Endothelial cell (in vitro differentiated cells): ENCODE measurements at places on chromosomes 6 and 20.
A peak's percentile ranks its signal among the peaks of the same experiment; 100 is the strongest.

- DNase-seq, result no peak
These were observed 14.6 kb downstream of the SYNJ2 start for GRCh38 chr6:157996201-157996712.

DNA sequence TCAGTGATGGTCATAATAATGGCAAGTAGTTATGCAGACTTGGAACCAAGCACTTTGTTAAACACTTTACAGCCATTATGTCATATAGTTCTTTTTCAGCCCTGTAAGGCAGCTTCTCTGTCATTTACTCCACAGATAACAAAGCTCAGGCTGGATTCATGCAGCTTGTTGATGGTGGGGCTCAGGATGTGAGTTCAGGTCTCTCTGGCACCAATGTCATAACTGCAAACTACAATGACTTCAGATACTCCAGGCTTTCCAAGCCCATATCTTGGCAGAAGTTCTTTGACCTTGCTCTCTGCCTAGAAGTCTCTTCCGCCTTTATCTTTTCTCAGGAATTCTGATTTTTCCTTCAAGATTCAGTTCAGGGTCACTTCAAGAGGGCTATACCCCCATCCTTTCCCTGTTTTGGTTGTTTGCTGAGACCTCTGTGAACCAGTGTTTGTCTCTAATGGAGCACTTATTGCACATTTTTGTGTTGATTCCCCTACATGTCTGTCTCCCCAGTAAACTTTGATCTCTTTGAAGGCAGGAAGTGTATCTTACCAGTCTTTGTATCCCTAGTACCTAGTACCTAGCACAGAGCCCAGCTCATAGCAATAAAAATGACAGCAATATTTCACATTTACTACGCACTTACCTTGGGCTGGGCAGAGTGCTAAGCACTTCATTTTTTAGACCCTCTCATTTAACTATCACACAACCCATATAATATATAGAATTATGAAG lies 19.7 kb upstream of the EFHC1 start:
- DNase-seq, result no peak

- DNase-seq, result no peak
These were observed 9.8 kb downstream of the ADRM1 start for GRCh38 chr20:62312662-62312977.

DNA sequence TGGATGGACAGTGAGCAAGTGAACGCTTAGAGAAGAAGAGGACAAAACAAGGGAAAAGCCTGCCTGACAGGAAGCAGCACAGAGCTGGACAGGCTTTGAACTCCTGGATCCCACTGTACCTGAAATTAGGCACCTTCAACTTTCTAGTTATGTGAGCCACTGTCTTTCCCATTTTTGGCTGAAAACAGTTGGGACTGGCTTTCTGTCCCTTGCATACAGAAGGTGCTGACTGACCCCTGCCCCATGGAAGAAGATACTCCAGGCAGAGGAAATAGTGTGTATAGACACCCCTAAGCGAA lies 122.8 kb downstream of the CEBPB start:
- DNase-seq, result no peak

DNA sequence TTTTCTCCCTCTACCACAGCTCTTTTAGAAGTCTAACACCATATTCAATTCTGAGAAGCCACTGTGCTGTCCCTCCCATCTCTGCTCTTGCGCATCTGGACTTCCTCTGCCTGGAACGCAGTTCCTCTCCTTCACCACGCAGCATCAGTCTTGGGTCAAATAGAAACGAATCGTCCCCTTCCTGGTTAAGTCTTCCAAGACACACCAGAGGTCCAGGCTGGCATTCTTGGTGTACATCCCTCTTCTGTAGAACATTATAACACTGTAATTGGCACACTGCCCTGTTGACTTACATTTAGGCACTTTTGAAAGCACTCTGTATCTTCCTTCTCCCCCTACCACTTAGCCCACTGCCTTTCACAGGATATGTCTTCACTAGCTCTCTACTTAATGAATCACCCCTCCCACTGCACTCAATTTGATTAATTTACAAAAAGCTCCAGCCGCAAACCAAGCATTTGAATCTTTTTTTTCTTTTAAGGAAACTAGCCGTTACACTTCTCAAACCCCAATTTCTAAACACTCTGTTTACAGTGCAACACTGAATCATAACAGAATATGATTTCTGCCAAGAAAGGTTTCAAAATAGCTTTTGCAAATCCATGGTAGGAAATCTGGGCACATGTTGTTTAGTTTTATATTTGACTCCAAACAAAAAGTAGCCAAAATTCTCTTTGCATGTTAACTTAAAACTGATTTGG lies 140.8 kb upstream of the CARMIL1 start:
- DNase-seq, result no peak

- no peak for DNase-seq
These were observed 38.3 kb upstream of the LTV1 start for GRCh38 chr6:143804835-143805239.

DNA sequence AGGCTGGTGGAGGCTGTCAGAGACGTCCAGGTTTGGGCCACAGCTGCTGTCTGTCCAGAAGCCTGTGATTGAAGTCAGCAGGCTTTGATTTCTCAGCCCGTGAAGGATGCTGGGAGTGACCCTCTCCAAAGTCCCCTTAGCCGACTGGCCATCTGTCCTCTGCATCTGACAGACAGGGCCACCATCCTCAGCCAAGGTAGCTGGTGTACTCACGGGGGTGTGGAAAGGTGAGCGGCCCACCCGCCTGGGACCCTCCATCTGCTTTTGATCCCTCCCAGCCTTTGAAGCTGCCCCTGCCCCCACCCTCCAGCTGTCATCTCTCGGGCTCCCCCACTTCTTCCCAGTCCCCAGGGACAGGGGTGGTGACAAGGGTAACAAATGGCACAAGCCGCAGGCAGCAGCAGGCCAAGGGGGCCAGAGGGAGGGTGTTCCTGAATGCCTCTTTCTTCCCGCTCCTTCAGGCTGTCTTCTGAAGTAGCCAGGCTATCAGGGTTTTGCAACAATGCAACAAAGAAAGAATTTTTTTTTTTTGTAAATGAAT lies 84.4 kb downstream of the EYA2 start:
- no peak for DNase-seq

DNA sequence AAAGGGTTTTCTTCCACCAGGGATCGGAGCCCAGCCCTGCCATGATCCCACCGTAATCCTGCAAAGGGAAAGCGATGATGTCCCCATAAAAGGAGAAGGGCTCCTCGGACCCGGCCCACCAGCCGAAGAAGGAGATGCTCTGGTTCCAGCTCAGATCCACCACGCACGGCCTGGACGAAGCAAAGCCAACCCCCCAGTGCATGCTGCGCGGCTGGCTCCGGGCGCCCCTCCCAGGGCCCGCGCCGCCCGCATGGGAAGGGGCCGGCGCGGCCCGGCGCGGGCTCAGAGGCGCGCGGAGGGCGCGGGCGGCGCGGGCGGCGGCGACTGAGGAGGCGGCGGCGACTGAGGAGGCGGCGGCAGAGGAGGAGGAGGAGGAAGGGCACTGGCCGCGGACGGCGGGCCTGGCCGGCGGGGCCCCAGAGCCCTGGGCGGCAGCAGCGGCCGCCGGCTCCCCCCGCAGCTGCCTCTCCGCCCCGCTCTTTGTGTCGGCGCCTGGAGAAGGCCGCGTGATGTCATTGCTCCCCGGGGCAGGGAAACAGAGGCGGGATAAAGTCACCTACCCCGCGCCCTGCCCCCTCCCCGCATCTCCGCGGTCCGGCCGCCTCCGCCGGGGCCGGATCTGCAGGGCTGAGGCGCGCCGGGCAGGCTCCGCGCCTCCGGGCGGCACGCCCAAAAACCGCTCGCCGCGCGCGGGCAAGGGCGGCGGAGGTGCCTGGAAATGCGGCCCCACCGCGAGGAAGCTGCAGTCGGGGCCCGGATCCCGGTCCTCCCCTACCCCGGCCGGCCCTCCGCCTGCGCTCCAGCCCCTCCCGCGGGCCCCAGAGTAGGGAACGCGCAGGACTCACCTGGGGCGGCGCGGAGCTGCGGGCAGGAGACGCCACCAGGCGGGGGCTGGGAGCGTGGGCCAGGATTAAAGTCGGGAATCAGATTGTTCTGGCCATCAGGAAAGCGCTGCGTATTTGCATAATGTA lies at the start of gene FAXC:
TSS of gene FAXC (minus strand) at position 504 of the 971 bp plus-strand sequence. CDS start at position 202, 302 bp downstream.
- DNase-seq, result peak; percentile 38

DNA sequence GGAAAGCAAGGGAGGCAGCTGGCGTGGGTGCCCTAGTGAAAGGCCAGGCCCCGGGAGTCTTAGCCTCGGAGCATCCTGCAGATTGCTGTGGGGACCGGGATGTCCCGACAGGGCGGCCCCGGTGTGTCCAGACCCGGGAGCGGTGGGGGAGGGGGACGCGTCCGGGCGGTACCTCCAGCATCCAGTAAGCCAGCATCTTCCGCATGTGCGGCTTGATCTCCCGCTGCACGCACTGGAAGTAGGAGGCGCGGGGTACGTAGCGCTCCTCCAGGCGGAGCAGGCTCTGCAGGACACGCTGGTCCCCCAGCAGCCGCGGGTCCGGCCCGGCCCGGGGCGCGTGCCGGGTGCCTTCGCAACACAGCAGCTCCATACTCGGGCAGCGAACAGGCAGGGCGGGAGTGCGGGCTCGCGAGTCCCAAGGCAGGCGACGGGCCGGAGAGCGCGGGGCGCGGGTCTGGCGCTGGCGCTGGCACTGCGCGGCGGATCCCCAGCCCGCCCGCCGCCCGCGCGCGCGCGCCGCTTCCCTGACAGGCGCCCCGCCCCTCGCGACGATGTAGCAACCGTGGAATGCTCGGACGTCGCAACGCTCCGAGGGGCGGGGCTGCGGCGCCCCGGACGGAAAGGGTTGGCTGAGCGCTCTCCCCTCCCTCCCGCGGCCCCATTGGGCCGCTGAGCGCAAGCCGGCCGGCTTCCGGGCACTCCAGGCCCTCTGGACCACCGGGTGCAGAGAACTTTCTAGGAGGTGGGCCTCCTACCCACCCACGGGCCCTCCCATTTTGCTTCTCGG lies at the start of gene CCND3:
TSS of gene CCND3 (minus strand) at position 529 of the 787 bp plus-strand sequence. CDS start at position 370, 159 bp downstream.
- DNase-seq, result peak; percentile 76

DNA sequence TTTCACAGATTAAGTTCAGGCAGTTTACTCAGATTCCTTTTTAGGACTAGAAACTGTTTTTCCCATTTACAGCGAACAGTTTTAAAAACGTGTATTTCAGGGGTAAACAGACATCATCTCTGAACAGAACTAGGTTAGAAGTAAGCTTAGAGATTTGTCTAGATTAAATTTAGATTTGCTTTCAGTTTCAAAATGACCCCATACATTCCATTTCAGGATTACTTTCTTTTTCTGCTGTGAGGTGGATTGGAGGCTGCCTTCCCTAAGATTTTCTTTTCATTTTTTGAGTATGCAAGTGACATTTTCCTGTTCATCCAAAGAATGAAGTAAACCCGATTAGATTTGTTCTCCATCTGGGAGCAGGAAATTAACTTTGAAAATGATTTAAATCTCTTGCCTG lies 747.2 kb downstream of the KHDRBS2 start:
- DNase-seq, result no peak

GRCh38 chr20:47231382-47232039 lies 125.0 kb downstream of the ZMYND8 start:
- DNase-seq, result no peak

DNA sequence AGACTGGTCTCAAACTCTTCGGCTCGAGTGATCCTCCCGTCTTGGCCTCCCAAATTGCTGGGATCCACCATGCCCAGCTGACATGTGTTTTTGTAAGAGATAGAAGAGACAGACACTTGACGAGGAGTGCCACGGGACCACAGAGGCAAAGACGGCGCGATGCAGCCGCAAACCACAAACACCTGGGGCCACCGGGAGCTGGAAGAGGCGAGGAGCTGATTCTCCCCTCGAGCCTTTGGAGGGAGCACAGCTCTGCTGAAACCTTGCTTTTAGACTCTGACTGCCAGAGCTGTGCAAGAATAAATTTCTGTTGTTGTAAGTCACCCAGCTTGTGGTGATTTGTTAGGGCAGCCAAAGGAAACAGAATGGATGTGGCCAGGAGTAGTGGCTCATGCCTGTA lies 46.9 kb downstream of the TFAP2C start:
- no peak for DNase-seq

GRCh38 chr6:126672649-126673048 lies 332.7 kb downstream of the CENPW start:
- DNase-seq, result no peak

DNA sequence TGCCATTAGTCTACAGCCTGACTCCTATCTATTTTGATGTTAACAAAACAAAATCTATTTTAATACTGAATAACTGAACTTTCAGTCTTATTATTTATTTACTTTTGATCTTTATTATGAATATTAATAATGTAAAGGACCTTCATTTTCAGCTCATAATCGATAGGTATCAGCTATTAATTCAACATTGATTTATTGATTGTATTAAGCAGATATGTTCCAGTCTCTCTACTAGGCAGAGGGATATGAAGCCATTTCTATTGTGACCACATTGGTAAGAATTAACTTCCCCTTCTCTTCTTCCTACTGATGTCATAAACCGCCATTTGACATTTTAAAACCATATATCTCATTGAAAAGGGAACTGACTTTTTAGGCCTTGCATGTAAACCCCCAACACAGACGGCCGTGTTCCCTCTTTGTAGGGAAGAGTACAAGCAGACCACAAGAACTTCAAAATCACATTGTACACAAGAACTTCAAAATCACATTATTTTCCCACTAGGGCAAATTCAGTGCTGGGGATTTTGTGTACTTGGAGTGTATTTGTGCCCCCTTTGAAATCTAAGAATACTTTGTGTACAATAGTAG lies 69.5 kb upstream of the FABP7 start:
- no peak for DNase-seq

DNA sequence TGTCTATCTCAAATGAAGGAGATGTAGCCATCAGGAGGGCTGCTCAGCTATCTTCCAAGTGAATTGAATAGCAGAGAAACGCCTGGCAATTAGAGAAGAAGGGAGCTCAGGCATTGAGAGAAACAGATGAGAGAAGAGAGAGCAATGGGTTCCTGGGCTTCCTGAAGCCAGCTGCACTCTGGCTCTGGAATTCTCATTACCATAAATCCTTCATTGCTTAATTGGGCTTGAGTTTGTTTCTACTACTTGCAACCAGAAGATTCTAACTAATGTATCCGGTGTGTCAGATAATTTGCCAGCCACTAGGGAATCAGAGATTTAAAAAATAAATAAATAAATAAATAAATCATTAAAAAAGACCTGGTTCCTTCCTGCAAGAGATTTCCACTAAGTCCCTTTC lies 25.0 kb upstream of the CDKAL1 start:
- no peak for DNase-seq

- DNase-seq, result no peak
These were observed 20.5 kb downstream of the DNAJC5 start for GRCh38 chr20:63915471-63915870.

GRCh38 chr6:84469144-84469543 lies 241.7 kb upstream of the CEP162 start:
- DNase-seq, result no peak
